ENCODE measurements at places on chromosomes 7 and 10.

DNA sequence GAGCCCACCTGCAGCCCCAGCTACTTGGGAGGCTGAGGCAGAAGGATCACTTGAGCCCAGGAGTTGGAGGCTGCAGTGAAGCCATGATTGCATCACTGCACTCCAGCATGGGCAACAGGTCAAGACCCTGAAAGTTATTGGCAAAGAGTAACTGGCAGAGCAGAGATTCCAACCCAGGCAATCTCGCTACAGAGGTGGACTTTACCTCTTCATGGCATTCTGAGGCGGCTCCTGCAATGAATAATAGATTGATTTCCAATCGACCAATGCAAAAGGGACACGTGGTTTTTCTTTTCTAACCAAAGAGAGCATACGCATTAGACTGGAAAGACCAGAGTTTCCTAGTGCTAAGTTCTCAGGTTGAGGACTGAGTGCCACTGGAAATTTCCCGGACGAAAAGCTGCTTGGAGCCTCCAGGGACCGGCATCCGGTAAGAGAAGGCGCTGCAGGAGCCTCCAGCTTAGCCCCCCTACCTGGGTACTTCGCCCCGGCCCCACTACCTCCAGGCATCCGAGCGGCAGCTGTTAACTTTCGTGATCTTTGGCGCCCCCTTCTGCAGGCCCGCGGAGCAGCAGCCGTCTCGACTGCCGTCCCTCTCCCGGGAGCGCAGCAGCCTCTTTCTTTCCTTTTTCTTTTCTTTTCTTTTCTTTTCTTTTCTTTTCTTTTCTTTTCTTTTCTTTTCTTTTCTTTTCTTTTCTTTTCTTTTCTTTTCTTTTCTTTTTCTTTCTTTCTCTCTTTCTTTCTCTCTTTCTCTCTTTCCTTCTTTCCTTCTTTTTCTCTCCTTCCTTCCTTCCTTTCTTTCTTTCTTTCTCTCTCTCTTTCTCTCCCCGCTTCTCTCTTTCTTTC lies 4.1 kb downstream of the MBLAC1 start:
- DNase-seq = peak; percentile 85

DNA sequence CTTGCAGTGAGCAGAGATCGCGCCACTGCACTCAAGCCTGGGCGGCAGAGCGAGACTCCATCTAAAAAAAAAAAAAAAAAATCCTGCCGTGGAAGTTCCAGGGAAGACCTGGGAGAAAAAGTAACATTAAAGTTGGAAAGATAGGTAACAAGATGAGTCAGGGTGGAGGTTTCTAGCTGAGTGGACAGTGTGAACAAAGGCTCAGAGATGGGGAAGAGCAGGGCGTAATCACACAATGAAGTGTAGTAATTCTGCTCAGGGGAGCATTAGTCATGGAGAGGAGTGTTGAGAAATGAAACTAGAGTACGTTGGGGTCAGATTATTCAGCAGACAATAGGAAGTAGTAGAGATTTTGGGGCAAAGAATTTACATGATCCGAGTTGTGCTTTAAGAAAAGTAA lies 21.6 kb upstream of the WASL start:
- no peak for DNase-seq

DNA sequence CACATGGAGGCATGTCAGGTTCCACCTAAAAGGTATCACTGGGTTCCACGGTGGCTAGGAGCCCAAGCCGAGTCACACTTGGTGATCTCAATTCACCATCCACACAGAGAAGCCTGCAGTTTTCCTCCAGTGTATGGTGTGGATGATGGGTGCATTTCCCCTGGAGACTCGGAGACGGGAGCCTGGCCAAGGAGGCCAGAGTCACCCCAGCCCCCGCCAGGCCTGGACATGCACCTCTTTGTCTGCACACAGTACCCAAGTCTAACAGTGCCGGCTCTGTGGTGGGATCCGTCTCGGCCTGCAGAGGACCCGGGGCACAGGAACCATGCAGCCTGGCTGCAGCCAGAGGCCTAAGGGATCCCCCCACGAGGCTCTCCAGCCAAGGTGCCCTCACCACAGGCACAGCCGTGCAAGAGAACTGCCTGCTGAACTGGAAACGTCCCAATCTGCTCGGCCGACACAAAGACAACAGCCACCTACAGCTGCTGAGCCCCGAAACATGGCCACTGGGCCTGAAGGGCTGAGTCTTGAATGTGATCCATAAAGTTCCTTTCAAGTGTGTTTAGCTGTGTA lies 75.2 kb downstream of the DIP2C start:
- no peak for DNase-seq

DNA sequence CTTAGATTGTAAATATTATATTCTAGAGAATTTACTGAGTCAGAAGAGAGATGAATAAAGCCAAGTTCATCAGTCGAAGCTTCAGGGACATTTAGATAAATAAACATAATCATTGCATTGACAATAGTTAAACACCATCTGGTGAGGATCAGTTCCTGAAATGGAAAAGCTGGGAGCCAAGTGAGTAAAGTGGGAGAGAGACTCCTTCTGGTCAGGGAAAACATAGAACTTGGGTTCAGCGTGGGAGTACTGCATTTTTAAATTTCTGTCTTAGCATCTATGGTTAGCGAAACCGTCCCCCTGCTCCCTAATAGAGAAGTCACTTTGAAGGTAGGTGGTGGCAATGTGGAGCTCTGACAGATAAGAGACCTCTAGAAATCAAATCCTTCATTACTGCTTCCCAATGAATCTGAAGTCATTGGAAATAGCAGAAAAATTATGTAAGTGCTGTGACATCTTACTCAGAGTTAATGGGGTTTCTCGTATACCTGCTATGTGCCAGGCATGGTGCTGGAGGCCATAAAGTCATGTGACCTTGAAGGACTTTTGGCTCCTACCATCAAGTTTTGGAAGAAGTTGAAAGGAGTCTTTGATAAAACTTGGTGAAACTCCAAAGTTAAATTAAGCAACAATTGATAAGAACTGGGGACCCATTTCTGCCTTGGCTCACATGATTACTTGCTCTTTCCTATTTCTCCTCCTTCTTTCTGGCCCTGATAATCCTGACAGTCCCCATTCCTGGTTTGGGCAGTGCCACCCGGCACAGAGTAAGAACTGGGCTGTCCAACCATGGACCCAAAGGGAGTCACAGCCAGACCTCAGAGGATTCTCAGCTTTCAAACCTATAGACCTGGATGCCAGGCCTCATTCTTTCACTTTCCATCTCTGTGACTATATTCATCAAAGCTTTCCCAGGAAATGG lies 211.2 kb downstream of the C7orf25 start:
- no peak for DNase-seq

- DNase-seq = no peak
Measured at GRCh38 chr7:83267141-83267631, 104.5 kb upstream of the PCLO start.

- no peak for DNase-seq
Measured at GRCh38 chr7:37420946-37421695, 27.5 kb downstream of the ELMO1 start.

DNA sequence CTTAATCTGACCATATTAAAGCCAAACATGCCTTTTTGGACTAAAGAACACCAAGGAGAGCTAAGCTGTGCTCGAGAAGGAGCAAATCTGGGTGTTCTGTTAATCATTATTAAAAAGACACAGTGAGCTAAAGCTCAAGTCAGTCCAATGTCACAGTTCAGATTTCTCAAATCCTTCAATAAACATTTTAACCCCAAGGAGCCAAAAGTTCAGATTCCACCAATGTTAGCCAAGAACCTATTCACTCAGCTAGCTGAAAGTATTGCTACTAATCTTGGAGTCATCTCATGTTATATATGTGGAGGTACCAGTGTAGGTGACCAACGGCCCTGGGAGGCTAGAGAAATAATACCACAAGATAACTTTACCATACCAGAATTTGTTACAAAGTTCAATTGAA lies 14.5 kb upstream of the ZNF33B start:
- no peak for DNase-seq

DNA sequence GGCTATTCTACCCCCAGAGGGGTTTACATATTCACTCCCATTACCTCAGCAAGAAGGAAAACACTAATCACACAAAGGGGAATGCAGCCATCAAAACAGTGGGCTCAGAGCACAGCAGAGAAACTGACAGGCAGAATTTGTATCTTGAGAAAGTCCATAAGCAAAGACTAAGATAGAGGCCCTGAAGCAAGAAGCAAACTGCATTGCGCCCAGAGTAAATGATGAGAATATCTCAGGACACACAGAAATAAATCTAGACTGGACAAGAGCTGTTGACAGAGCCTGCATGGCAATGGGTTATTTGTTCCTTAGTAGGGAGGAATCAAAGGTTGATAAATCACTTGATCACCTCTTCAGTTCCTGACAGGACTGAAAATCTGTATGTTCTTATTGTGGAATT lies 440.7 kb upstream of the CELF2 start:
- no peak for DNase-seq

- DNase-seq = no peak
Measured at GRCh38 chr7:48611993-48612392, 312.4 kb upstream of the CDC14C start.

GRCh38 chr10:51244748-51245490 lies 170.6 kb downstream of the PRKG1 start:
- DNase-seq = no peak

GRCh38 chr7:15457990-15458955 lies 103.5 kb downstream of the AGMO start:
- no peak for DNase-seq

- DNase-seq = no peak
Measured at GRCh38 chr10:33612551-33612950, 278.1 kb upstream of the NRP1 start.

GRCh38 chr7:158649279-158649678 lies 55.3 kb downstream of the NCAPG2 start:
- DNase-seq = no peak

- DNase-seq = no peak
Measured at GRCh38 chr10:77363210-77363609, 274.4 kb downstream of the KCNMA1 start.

- DNase-seq = no peak
Measured at GRCh38 chr10:86958116-86958900, at the start of gene SNCG. Gene SNCG, plus strand, starts transcription at chr10:86958599. Its CDS starts 99 bp downstream, at chr10:86958698.

DNA sequence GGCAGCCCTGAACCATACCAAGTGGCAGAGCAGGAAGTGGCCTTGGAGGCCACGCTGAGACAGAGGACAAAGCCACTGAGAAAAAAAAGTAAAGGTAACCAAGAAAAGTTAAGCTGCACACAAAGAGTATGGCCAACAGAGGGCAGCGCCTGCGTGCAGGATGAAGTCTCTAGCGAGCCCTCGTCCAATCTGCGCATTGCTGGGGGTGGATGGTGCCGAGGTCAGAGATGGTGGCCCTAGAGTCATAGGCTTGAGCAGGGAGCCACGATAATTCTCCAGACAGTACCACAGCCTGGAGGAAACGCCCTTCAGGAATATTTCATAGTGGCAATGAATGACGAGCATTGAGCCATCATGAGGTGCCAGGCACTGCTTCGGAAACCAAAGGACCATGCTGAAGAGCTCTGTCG lies 9.7 kb downstream of the ATP6V0E2 start:
- no peak for DNase-seq

DNA sequence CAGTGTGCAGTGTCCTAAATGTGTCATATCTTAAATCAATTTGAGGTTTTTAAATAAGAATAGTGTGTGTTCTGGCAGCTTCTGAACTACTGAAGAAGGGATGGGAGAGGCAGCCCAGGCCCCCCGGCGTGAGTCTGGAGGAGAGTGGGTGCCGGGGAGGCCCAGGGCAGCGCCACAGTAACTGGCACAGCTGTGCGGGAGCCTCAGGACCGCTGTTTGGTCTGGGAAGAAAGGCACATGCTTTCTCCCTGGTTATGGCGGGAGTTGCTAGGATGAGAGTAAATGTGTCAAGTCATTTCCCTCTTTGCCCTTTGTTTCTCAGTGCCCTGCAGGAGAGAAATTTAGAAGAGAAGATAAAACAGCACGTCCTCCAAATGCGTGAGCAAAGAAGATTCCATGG lies 31.9 kb upstream of the PWWP2B start:
- DNase-seq = no peak

GRCh38 chr10:21807180-21807579 lies 196.3 kb downstream of the DNAJC1 start:
- DNase-seq = no peak

DNA sequence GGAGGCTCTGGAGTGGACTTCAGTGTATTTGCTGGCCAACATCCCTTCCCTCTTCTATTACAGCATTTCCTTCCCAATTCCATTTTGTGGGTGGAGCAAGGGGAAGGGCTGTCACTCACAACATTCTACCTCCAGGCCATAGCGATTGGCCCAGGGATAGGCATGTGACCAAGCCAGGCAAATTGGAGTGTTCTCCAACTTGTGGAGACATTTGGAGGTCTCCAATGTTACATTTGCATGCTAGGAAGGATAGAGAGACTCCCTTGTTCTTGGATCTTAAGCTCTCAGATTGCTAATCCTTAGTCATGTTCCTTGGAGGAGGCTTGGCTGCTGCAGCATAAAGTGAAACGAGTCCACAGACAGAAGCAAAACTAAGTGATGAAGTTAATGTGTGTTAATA lies 95.6 kb upstream of the KIF5B start:
- no peak for DNase-seq

DNA sequence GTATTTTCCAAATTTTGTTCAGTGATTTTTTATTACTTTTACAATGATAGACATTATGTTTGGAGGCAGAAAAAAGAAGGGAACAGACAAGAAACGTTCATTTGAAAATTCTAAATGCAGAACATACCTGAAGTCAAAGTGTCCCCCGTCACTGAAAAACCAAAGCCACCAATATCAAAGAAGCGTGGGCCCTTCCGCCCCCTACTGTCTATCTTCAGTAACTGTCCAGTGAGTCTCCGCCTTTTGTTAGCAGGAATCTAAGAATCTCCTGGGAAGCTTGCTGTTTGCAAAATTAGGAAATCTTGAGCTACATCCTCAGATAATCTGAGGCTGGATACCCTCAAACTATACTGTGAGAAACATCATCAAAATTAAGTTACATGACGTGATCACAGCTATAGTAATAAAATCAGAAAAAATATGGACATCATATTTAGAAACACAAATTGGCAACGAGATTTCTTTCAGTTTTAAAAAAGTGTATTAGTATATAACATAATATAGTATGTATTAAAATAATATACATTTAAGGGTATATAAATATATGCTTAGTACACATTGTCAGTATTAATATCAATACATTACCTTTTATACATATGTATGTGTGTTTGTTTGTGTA lies 169.3 kb upstream of the AKR1E2 start:
- no peak for DNase-seq

DNA sequence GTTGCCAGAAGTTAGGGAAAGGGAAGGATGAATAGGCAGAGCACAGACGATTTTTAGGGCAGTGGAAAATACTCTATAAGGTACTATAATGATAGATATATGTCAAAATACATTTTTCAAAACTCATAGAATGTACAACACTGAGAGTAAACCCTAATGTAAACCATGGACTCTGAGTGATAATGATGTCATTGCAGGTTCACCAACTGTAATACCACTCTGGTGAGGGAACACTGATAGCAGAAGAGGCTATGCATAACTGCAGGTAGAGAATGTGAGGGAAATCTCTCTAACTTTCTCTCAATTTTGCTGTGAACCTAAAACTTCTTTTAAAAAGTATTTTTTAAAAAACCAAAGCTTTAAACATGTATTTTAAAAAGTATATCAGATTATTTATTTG lies 22.1 kb downstream of the POT1 start:
- no peak for DNase-seq

- DNase-seq = no peak
Measured at GRCh38 chr10:17907641-17908040, 44.1 kb upstream of the SLC39A12 start.

GRCh38 chr10:23341004-23341403 lies 3.6 kb downstream of the C10orf67 start:
- no peak for DNase-seq

GRCh38 chr7:14233076-14233867 lies 243.8 kb upstream of the ETV1 start:
- DNase-seq = no peak

Data from activated CD4-positive, alpha-beta T cell treated with anti-CD3 and anti-CD28 coated beads for 24 hours (primary cell).